ENCODE measurements at places on chromosomes 7 and 10.

DNA sequence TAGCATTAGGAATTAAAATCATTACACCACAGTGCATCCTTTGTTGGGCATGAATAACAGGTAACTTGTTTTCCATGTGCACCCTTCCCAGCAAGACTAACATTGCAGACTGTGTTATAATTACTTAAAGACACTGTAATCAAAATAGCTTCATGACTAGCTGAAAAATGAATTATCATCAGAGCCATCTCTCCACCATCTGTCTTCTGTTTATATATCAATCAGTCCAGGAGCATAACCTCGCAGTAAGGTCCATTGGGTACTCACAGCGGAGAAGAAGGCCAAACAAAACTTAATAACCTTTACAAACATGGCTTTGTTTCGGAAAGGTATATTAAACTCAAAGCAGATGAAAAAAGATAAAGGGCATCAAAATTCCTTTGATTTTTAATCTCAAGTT lies 90.6 kb downstream of the ODAD2 start:
- no peak for DNase-seq

GRCh38 chr7:73885975-73886798 lies 25.2 kb downstream of the TMEM270 start:
- peak; percentile 36 for DNase-seq

- DNase-seq: no peak
Measured at GRCh38 chr10:130360826-130361311, 224.7 kb downstream of the GLRX3 start.

DNA sequence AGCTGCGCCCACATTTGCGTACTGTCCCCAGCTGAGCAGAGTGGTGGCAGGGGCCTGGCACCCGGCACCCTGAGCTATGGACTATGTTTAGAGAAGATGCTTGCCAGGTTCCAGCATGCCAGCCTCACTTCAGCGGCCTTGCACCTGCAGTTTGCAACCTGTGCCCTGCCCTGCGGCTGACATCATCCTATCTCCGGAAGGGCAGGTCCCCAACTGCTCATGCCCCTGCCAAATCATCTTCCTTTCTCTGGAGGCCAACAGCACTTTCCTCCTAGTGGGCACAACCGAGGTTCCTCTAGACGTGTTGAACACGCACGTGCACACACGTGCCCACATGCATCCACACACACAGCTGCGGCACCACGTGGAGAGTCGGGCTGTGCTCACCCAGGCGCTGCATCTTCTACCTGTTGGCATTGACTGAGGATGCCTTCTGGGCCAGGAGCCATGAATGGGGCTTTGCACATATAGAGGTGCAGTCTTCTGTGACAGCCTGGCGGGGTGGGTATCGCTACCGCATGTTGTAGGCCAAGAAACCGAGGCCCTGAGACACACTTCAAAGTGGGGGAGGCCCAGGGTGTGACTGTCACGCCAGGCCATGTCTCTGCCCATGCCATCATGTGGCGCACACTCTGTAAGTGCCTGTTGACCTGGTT lies 24.5 kb downstream of the CNPY1 start:
- DNase-seq: no peak

DNA sequence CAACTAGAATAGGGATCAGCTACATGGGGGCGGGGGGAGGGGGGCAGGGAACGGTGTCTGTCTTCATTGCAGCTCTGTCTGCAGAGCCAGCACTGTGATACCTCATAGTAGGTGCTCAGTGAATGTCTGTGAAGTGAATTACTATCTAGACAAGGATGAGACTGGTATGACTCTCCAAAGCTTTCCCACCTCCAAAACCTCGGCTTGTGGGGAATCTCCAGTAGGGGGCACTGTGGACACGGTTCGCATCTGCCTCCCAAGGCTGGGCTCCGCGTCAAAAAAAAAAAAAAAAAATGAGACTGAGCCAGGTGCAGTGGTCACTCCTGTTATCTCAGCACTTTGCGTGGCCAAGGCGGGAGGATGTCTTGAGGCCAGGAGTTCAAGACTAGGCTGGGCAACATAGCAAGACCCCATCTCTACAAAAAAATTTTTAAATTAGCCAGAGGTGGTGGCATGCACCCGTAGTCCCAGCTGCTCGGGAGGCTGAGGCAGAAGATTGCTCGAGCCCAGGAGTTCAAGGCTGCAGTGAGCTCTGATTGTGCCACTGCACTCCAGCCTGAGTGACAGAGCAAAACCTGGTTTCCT lies 9.6 kb downstream of the TRIM56 start:
- DNase-seq: no peak

DNA sequence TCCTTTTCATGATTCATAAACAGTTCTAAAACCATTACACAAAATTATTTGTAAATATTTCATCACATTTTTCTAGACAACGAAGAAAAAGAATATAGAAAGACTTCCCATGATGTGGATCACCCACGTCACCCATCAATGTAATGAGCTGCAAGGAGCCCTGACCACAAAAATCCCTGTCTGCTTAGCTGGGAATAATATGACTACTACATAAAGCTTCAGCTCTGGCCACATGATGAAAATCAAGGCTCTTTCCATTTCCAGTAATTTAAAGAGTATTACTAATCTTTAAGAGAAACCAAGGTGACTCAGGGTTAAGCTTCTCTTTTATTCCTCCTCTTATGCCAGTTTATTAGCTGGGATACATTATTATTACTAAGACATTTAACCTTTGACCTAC lies 180.8 kb upstream of the CACNA2D1 start:
- peak; percentile 84 for DNase-seq
